Kidney tubule cell (primary cell): ENCODE measurements at places on chromosomes 11 and 22.
A peak's percentile ranks its signal among the peaks of the same experiment; 100 is the strongest.

- DNase-seq = no peak
These were observed 201.4 kb downstream of the ADAMTS15 start for GRCh38 chr11:130649801-130650200.

- peak; percentile 25 for DNase-seq
These were observed 34.6 kb downstream of the BBOX1 start for GRCh38 chr11:27075192-27075591.

DNA sequence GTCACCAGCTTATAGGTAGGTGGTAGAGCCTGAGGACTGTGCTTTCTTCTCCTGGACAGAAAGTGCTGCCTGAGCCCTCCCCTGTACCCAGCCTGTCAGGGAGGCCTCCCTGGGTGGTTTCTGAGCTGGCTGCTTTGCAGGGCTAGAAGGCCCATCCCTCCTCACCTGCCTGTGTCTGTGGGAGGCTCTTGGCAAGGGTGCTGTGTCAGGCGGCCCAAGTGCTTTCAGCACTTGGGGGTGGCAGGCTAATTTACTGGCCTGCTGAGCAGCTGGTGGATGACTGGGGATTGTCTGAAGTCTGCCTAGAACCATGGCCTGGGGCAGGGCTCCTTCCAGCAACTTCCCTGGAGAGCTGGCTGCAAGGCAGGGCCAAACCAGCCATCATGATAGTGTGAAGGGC lies 139.0 kb upstream of the NAV2 start:
- DNase-seq = no peak

DNA sequence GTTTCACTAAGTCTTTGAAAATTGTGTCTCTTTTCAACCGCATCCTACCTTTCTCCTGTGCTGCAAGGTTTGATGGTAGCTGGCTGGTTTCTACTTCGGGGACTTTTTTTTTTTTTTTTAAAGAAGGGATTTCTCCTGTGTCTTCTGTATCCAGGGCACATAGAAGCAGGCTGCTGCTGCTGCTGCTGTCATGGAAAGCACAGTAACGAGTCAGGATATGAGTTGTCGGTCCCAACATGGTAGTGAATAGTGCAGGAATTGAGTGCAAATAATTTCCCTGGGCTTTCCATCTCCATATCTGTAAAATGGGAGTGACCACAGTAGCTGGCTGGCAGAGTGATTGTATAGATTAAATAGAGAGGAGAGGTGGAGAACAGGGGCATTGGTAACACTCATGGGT lies 118.3 kb upstream of the NAV2 start:
- no peak for DNase-seq

GRCh38 chr22:30247974-30248373 lies 1.4 kb upstream of the LIF start:
- peak; percentile 33 for DNase-seq

GRCh38 chr11:116384407-116384806 lies 388.4 kb downstream of the BUD13 start:
- no peak for DNase-seq

DNA sequence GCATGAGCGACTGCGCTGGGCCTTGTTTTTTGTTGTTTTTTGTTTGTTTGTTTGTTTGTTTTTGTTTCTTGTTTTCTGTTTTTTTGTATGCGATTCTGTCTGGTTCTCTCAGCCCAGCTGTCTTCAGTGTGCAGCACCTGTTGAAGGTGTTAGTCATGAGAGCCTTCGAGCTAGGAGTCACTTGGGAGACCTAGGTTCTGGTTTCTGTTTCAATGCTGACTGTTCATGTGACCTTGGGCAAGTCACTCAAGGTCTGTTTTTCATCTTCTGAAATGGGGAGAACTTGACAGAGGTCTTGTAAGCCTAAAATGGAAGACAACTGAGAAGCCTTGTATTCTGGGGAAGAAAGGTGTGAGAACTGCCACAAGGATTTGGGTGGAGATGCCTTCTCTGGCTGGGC lies 1.8 kb downstream of the DCPS start:
- no peak for DNase-seq

DNA sequence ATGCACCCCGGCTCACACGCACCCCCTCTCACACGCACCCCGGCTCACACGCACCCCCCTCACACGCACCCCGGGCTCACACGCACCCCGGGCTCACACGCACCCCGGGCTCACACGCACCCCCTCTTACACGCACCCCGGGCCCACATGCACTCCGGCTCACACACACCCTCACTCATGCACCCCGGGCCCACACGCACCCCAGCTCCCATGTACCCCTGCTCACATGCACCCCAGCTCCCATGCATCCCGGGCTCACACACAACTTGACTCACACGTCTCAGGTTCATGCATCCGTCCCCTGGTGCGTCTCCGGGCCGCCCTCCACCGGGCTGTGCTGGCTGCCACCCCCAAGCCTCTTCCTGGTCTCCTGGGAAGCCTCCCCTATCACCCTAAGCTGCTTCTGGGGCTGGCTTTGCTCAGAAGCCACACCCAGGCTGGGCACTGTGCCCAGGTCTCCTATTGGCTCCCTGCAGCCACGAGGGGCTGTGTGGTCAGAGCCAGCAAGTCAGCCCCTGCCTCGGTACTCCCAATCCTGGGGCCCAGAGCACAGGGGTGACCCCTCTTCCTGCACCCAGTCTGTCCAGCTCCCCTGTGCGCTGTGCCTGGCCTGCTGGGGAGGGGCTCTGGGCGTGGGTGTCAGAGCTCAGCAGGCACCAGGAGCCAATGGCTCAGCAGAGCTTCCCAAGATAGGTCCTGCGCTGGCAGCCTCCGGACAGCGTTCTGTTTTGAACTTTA lies 16.9 kb downstream of the TSPAN4 start:
- DNase-seq = peak; percentile 80

- no peak for DNase-seq
These were observed 19.7 kb upstream of the CABP2 start for GRCh38 chr11:67542971-67543370.

DNA sequence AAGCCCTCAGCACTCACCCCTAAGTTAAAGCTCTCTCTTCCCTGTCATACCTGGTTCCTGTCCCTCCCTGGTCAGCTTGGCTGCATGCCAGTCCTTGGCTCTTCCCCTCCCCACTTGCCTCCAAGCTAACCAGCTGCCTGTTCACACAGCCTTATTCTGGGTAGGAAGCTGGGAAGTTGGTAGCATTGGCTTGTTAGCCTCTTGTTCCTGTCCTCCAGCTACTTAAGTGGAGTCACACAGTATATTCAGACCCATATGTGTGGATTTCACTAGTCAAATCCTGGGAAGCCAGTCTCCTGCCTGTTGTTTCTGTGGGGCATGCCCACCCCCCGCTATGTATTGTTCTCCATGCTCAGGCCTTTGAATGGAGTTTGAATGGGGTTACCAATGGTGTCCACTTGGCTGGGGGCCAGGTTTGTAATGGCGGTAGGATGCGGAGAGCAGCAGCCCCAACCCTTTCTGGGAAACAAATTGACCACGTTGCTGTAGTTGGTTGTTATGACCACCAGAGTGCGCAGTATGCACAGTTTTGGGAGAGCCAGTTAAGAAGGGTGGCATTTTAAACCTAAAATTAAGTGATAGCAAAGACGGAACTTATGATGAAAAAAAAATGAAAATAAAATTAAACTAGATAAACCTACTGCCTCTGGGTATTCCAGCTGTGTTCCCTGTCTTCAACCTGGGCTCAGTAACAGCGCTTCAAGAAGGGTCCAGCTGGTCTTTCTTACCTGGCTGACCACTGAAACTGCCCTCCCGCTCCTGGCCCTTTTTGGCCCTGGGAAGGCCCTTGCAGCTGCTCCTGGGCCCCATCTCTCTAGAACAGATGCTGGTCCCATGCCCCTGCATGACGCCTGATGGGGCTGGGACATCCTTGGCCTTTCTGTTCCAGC lies 10.7 kb upstream of the RPS3 start:
- DNase-seq = peak; percentile 77

DNA sequence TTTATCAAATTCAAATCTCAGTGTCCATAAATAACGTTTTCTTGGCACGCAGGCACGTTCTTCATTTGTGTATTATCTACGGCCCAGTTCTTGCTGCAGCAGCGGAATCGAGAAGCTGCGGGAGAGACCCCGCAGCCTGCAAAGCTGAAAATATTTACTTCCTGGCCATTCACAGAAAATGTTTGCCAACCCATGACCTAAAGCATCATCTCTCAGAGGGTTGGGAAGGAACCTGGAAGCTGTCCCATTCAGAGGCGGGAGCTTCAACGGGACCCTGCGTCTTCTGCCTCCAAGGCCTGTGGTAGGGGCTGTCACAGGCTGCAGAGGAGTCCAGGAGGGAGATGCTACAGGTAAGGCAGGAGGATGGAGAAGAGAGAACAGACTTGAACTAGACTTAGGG lies 319.2 kb downstream of the MN1 start:
- no peak for DNase-seq

DNA sequence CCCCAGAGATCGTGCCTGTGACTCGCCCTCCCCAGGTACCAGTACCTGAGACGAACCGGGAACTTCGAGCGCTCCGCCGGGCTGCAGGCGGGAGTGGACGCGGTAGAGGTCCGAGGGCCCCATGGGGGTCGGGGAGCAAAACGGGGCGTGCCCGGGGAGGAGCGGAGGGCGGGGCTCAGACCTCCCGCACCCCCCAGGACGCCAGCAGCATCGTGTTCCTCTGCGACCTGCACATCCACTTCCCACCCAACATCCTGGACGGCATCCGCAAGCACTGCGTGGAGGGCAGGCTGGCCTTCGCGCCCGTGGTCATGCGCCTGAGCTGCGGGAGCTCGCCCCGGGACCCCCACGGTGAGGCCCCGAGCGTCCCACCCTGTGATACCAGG lies 10.8 kb downstream of the B4GALNT4 start:
- no peak for DNase-seq

- DNase-seq = no peak
These were observed 148.3 kb upstream of the THY1 start for GRCh38 chr11:119571311-119571710.

GRCh38 chr11:67422891-67423290 lies 5.4 kb upstream of the RPS6KB2 start:
- DNase-seq = peak; percentile 61

DNA sequence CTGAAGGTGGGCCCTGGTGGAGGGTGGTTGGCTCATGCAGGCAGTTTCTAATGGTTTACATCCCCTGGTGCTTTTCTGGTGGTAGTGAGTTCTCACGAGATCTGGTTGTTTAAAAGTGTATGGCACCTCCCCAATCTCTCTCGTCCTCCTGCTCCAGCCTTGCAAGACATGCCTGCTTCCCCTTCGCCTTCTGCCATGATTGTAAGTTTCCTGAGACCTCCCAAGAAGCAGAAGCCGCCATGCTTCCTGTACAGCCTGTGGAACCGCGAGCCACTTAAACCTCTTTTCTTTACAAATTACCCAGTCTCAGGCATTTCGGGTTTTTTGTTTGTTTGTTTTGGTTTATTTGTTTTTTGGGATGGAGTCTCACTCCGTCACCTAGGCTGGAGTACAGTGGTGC lies 173.2 kb downstream of the MN1 start:
- DNase-seq = no peak

- DNase-seq = no peak
These were observed 594.1 kb downstream of the BRD1 start for GRCh38 chr22:49233507-49234100.

DNA sequence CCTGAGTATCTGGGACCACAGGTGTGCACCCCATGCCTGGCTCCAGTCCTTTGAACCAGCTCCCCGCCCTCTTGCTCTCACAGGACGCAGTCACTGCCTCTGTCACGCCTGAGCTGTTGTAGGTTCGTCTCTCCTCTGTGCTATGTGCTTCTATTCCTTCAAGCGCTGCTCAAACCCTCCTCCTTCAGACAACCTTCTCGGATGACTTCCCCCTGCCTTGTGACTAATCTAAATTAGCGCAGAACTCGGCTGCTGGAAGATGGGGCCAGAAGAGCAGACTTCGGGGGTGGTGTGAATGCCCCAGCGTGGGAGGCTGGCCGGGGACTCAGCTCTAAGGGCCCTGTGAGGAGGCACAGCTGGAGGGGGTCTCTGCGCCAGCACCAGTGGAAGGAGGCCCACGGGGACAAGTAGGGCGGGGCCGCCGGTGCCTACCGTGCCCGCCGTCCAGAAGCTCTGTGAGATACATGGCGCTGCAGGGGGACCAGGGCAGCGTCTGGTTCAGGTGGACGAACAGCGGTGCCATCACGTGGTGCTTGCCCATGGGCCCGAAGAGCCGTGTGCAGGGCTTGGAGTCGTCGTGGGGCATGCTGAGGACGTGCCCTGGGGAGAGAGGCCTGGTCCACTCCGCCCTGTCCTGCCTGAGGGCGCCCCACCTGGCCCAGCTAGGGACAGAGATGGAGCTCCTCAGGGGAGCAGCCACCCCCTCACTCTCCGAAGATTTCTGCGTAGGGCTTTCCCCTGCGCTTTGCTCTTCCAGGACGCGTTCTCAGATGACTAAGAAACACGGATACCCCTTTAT lies 12.5 kb downstream of the ADAMTS8 start:
- peak; percentile 94 for DNase-seq

DNA sequence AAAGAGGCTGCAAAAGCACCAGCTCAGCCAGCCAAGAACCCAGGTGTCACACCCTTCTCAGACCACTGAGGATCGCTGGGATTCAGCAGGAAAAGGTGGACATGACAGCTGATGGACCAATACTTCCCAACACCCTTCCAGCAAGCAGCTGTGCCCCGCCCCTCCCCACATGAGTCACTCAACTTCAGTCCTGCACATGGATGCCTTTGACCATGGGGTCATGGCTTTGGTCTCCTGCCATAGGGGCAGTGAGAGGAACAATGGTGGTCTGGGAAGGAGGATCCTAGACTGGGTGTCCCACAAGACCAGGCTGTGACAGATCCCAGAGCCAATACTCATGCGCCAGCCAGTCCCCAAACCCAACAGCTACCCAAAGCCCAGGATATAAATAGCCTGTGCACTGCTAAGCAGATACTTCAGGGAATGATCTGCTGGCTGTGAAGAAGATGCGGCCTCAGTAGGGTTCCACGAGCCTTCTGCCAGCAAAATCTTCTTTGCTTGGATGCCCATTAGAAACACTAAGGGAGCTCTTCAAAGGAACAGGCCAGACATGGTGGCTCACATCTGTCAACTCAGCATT lies 5.5 kb upstream of the RGL4 start:
- DNase-seq = peak; percentile 32

GRCh38 chr11:65448418-65449105 lies 26.0 kb downstream of the NEAT1 start:
- DNase-seq = peak; percentile 57

GRCh38 chr22:47605441-47605840 lies 843.0 kb downstream of the TBC1D22A start:
- no peak for DNase-seq

- DNase-seq = no peak
These were observed 9.1 kb downstream of the ANKK1 start for GRCh38 chr11:113396690-113397089.

DNA sequence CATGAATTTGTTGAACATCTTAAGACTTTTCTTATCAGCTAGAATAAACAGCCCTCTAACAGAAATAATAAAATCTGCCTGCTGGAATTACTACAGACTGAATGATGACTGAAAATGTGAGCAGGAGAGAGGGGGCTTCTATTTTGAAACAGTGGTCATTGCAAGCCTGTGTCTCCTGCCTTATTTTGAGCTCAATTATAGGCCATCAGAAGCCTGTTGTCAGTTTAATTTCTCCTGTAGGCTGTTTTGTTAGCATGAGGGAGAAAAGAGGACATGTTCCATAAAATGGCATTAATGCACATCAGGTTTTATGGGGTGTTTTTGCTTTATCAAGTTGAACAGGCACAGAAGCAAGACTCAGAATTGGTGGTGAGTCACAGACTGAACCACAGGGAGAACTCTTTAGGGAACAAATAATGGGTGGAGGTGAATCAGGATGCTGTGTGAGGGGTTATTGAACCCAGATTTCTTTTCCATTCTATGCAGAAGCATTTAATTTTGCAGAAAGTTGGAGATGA lies 129.1 kb downstream of the PARVA start:
- DNase-seq = no peak
